ENCODE measurements at places on chromosomes 12 and 14.

DNA sequence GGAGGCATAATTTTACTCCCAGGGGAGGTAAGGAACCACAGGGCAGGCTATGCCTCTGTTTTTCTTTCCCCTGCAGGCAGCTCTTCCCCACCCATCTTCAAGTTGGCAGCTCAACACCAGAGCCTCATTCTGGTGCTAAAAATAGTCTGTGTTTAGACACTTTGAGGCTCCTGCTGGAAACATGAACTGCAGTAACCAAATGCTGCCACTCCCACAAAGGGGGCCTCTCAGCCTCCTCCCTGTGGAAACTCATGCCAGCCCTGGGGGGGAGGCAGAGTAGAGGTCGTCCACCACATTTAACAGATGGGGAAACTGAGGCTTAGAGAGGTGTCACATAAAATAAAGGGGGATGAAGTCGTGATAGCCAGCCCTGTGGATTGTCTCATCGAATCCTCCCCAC, 61.4 kb downstream of the WSCD2 start:
- no peak for DNase-seq

- no peak for DNase-seq
Observed at GRCh38 chr14:54278087-54278486, 118.7 kb upstream of the CDKN3 start.

DNA sequence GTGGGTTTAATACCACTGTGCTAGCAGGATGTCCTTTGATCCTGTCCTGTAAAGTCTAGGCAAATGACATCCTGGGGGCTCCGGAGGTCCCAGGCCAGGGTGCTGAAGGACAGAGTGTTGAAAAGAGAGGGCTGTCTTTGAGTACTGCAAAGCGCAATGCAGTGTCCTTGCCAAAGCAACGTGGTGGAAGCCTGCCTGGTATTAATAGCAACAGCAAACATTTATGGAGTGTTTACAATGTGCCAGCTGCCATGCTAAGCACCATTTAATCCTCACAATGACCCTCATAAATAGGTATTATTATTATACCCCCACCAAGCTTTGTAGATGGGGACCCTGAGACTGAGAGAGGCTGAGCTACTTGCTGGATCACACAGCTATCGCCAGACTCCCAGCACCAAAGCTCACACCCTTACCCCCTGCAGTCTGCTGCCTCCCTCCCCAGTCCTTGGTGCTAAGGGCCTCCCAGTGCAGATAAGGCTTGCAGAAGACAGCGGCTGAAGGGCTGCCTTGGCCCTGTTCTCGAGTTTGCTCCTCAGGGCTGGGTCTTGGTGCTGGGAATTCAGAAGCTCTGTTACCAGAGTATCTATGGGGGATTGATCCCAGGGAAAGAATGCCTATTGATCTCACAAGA, 427.7 kb downstream of the FUT8 start:
- peak; percentile 10 for DNase-seq

- no peak for DNase-seq
Observed at GRCh38 chr14:22485178-22485577, 103.8 kb downstream of the DAD1 start.

DNA sequence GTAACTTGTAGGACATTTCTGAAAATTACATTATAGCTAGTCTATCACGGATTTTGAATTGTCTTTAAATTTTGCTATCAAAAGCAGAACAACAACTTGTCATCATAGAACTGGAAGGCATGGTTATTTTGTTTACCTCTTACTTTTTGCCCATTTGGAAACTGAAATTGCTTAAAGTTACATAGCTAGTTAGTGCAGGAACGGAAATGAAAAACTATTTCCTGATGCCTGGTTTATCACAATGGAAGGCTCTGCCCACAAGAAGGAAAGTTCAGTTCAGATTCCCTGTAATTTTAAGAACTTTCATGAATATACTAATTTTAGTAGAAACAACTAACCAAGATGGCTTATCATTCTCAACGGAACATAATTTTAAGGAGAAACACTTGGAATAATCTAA, 427.7 kb downstream of the RAD51B start:
- DNase-seq: no peak

- no peak for DNase-seq
Observed at GRCh38 chr14:75442642-75443041, 14.8 kb downstream of the JDP2 start.

DNA sequence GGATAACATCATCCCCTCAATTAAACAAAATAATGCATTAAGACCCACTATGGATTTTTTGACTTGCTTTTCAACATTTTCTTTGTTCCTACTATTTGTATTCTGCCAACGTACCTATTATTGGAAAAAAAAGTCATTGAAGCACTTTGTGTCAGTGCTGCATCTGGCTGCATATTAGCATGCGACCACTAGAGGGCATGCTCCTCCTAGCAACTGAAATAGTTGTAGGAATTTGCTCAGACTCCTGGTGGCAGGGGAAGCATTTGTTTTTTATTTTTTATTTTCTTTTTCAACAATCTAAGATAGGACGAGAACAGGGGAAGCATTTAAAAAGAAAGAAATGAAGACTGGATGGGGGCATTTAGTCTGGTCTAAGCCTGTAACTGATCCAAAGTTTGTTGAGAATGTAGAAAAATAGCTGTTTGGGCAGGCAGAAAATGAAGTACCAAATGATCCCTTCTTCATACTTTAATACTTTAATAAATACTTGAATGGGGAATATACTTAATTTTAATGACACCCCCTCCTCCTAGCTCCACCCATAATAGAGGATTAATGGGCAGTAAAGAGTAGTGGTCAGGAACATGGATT, 14.5 kb upstream of the CLEC4A start:
- peak; percentile 30 for DNase-seq

DNA sequence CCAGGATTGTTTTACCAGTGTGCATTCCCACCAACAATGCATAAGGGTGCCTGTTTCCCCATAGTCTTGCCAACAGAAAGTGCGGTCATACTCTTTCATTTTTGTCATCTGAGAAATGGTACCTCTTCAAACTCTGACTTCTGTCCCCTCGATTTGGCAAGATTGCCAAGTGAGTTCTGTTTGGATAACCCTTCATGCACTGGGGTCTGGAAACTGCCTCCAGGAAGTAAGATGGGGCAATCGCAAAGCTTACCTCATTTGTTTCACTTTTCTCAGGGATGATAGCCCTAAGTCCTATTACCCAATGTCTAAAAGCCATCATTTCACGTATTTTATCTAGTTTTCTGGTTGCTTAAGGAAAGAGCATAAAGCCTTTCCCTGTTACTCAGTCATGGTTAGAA, 28.6 kb upstream of the NR1H4 start:
- DNase-seq: no peak

GRCh38 chr12:58728397-58728796, 191.9 kb downstream of the LRIG3 start:
- no peak for DNase-seq

DNA sequence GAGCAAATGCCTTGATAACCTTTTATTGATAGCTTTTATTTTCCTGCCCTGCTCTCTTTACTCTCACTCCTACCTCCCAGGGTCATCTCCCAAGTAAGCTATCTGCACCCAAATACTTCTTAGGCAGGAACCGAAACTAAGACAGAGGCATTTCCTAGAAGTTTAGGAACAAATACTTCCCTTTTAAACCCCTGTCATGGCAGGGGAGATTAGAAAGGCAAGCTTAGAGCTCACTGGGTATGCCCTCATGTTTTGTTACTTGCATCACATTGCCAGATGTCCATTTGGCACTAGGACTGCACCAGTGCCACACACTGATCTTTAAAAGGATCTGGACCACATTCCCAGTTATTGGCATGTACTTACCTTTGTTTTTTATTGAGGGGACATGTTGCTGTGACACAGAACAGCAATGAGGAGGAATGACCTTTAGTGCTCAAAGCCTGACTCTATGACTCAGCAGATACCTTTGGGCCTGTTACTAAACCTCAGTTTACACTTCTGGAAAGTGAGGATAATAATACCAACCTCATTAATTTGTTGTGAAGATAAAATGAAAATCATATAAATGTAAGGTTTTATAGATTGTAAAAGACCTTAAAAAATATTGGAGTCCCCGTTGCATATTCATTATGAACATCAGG, 40.9 kb upstream of the MBIP start:
- DNase-seq: no peak

GRCh38 chr12:78121969-78122610, 291.4 kb downstream of the NAV3 start:
- DNase-seq: no peak

GRCh38 chr14:103740991-103741689, 25.5 kb downstream of the ZFYVE21 start:
- no peak for DNase-seq

DNA sequence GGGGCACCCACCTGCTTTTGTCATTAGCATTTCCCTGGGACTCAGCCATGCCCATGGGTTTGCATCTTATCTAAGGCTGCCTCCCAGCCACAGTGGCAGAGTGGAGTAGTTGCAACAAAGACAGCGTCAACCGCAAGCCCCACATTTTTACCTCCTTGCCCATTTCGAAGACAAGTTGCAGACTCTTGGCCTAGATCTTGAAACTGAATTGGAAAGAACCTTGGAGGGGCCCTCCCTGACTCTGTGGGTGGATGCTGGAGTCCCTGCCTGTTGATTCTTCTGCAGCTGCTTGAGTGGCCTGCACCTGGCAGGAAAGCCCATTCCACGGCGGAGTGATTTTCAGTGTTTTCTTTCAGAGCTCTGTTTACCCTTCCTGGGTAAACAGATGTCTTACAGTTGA, 309.0 kb downstream of the VRK1 start:
- DNase-seq: no peak

All from LNCaP clone FGC (cell line).